Activated CD8-positive, alpha-beta memory T cell treated with anti-CD3 and anti-CD28 coated beads, Interleukin-2, amount 50 U/mL, for 4 hours (primary cell): ENCODE measurements at places on chromosomes 7 and 10.

DNA sequence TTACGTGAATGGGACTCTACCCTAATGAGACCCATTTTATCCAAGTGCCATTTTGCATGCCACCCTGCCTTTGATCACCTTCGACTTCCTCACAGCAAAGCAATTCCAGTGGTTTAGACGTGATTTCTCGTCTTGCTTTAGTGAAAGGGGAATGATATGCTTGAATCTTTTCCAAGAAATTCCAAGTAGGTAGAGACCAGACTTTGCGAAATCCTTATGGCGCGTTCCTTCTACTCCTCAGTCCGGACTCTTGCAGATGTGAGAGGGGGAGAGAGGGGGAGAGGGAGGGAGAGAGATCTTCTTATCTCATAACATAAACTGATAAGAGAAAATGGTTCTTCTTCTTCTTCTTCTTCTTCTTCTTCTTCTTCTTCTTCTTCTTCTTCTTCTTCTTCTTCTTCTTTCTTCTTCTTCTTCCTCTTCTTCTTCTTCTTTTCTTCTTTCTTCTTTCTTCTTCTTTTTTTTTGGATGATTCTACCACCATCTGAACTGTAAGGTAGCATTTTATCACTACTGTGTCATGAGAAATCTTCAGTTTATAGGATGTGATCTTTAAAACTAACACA is 883 bp downstream of the SPAG6 start:
- DNase-seq = no peak

DNA sequence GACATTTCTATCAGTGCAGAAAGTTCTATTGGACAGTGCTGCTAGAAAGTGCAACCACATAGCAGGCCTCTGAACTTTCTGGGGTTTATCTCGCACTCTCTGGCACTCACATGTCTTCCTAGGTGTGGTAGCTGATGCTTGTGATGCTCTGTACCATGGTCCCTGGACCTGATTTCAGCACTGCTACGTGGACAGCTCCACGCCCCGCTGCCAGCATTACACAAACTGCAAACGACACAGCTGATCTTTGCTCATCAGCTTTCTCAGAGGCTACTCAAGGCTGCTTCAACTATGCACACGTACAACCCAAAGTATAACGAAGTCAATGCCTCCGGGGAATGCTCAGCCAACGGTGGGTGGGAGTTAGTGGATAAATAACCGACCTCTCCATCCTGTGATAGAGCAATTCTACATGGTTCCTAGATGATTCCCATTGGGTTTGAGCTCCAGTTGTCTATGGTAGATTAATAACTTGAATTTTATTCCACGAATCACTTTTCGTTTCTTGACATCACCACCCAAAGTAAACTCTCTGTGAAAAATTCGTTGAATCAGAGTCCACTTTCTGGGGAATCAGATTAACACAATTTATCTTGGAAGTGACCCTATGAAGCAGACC is 302.5 kb downstream of the ACTR3B start:
- no peak for DNase-seq

DNA sequence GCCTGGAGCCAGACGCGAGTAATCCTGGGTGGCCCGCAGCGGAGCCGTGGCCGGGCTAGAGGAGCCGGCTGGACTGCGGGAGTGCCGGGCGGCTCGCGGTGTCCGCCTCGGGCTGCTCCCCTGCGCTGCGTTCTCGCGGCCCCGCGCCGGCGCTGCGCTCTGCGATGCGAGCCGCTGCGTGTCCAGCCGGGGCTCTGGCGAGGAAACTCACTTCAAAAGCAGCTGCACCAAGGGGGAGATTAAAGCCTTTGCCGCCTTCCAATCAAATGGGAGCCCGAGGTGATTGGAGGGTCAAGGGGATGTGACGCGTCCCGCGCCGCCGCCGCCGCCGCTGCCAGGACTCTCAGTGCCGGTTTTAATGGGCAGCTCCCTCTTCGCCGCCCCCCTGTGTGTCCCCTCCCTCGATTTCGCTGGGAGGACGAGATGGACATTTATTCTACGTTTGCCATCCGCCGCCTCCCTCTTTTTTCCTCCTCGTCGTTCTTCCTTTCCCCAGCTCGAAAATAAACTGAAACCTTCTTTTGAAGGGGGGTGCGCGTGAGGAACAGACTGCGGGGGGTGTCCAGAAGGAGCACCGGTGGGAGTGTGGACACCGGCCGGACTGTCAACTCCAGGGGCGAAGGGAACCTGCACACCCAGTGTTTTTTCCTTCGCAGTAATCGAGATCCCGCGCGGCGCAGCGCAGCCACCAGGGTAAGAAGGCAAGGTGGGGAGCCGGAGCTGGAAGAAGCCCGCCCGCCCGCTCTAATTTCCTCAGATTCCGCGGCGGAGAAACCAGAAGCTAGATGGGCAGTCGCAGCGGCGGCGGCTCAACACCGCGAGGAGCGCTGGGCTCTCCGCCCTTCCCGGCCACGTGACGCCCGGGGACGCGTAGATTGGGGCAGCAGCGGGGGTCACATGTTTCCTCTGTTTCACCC is at the start of gene ZNF503:
Gene ZNF503, minus strand, starts transcription at position 196 of the 917 bp plus-strand sequence. CDS start 345 bp downstream, outside the sequence.
- DNase-seq = no peak

DNA sequence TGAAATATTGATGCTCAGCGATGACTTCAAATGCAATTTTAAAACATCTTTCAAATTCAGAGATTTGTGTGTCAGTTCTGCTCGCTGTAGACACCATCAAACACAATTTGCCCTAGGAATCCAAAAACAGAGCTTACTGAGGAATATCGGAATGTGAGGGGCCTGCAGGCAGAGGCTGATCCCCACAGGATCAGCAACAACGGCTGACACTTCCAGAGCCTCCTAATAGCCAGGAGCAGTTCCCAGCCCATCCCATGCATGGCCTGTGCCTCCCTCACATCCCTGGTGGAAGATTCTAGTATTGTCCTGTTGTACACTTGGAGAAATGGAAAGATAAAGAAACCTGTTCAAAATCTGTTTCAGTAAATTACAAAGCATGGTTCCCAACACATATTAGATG is 129.7 kb upstream of the VWC2 start:
- no peak for DNase-seq

GRCh38 chr10:127447197-127447596 is 101.9 kb upstream of the NPS start:
- DNase-seq = no peak

DNA sequence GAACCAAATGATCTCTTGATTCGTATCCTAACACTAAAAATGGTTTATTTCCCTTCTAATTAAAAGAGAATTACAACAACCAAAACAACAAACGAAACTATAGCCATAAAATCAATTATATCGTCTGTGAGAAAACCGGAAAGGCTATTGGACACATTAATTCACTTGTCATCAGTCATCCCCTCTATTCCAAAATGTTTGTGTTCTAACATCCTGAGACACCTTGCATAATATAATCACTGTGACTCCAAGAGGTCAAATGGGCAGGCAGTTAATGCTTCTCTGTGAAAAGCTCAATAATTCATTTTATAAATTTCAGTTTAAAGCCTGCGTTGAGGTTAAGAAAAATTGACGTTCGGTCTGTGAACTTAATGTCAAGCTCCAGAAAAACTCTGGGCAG is 463 bp upstream of the LRRTM3 start:
- DNase-seq = no peak

GRCh38 chr7:77982926-77983550 is 184.5 kb downstream of the PHTF2 start:
- DNase-seq = no peak

- DNase-seq = no peak
Observed at GRCh38 chr10:109689785-109690184, 233.5 kb downstream of the XPNPEP1 start.

- no peak for DNase-seq
Observed at GRCh38 chr7:131032786-131033185, 294.9 kb upstream of the MKLN1 start.

DNA sequence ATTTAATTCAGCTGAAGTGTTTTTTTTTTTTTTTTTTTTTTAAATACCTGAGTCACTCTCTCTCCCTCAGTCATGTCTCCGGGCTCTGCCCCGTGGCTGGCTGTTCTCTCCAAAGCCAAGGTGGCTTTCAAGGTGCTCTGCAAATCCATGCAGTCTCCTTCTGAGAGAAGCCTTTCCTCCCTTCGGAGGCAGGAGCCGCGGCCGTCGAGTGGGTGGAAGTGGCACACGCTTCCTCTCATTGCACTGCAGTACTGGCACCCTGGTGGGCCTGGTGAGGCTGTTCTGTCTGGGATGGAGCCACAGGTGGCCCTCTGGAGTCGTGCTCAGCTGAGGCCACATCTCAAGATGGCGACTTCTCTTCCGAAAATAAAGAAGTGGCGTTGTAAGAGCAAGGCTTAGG is 221.8 kb downstream of the GLRX3 start:
- no peak for DNase-seq

GRCh38 chr10:69862882-69863530 is 61.3 kb downstream of the COL13A1 start:
- DNase-seq = no peak

DNA sequence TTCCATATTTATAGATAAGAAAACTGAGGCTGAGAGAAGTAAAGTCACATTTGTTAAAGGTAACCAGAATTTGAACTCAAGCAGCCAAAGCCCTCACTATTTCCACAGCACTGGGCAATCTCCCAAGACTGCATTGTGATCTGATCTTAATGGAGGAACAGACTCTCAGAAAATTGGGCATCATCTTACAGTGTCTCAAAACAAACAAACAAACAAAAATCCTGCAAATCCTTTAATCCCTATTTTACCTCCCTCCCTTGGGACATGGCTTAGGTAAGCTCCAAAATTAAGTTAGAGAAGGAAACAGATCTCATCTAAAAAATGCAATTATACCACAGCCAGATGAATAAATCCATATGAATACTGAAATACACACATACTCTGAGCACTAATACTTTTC is 57.5 kb downstream of the FHIP2A start:
- DNase-seq = no peak

GRCh38 chr10:109403551-109403950 is 519.8 kb downstream of the XPNPEP1 start:
- DNase-seq = no peak

- no peak for DNase-seq
Observed at GRCh38 chr10:127375461-127375860, 173.6 kb upstream of the NPS start.
